LoVo (cell line): ENCODE measurements at places on chromosomes 2 and 18.
A peak's percentile ranks its signal among the peaks of the same experiment; 100 is the strongest.

DNA sequence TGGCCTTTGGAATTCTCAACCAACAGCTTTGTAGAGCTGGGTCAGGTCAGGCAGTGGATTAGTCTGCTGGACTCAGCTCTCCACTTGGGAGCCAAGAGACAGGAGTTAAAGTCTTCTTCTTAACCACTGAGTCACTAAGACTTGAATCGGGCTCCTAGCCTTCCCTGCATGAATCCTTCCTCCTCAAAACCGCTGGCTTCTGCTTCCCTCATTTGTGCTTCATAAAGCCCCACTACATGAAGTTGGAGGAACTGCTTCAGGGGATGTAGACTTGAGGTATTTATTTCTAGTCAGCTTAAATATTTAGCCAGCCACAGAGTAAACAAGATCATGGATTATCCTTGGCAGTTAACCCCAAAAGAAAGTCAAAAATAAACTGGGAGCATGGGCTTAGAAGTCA lies 536.3 kb upstream of the TNP1 start:
- DNase-seq, result no peak

GRCh38 chr2:38496927-38497669 lies 105.6 kb downstream of the HNRNPLL start:
- no peak for DNase-seq

- DNase-seq, result no peak
Measured at GRCh38 chr2:107062599-107063220, 176.7 kb upstream of the ST6GAL2 start.

DNA sequence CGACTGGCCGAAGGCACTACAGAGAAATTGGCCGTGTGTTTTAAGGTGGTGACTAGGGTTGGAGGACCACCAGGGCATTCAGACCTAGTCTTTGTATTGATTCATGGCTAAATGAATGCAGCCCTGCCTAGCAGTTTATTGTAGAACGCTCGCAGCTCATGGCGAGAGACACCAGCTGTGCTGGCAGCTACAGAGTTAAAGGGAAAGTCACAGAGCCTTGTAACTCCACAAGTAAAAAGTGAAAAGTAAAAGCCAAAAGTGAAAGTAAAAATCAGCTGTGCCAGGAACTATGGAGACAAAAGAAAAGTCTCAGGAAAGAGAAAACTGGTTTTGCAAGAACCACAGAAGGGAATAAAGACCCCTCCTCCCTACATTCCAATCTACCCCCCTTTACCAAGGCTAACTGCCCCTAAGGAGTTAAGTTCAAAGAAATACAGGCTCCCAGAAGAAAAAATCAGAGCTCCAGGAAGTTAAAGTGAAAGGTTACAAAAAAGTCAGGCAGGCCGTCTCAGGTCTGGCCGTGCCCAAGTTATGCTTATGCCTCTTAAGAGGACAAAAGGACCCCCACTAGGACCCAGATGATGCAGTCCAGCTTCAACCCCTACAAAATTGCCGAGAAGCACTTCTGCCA lies 46.4 kb upstream of the SELENOI start:
- peak; percentile 44 for DNase-seq

- DNase-seq, result no peak
Measured at GRCh38 chr2:71465356-71465755, 12.0 kb downstream of the DYSF start.

- DNase-seq, result no peak
Measured at GRCh38 chr18:38198526-38198925, 632.9 kb upstream of the CELF4 start.

- no peak for DNase-seq
Measured at GRCh38 chr18:68233018-68233417, 481.9 kb downstream of the TMX3 start.
